Activated CD8-positive, alpha-beta T cell treated with anti-CD3 and anti-CD28 coated beads for 36 hours (primary cell): ENCODE measurements at places on chromosomes 3 and 15. TPM values are rescaled to one million over a fixed set of nuclear protein-coding genes. Genes with fewer than 3 reads are reported as not detected.

Gene EID1
- 78.3 TPM for total RNA-seq

GRCh38 chr3:111667621-111668239 lies 72.6 kb upstream of the ZBED2 start:
- DNase-seq = peak; percentile 88
- peaks cover 33% of the 10 kb centered on the region for H3K36me3 ChIP-seq
- H3K27me3 ChIP-seq = no peaks in the 10 kb centered on the region
- H3K4me3 ChIP-seq = peak overlapping the region; percentile 59
- H3K27ac ChIP-seq = peak overlapping the region; percentile 94
- peaks cover 73% of the 10 kb centered on the region for H3K4me1 ChIP-seq

GRCh38 chr15:61946778-61947177 lies 113.5 kb downstream of the VPS13C start:
- peaks cover 39% of the 10 kb centered on the region for H3K36me3 ChIP-seq
- no peaks in the 10 kb centered on the region for H3K4me1 ChIP-seq
- no peak overlapping the region for H3K27ac ChIP-seq
- H3K27me3 ChIP-seq = no peaks in the 10 kb centered on the region

DNA sequence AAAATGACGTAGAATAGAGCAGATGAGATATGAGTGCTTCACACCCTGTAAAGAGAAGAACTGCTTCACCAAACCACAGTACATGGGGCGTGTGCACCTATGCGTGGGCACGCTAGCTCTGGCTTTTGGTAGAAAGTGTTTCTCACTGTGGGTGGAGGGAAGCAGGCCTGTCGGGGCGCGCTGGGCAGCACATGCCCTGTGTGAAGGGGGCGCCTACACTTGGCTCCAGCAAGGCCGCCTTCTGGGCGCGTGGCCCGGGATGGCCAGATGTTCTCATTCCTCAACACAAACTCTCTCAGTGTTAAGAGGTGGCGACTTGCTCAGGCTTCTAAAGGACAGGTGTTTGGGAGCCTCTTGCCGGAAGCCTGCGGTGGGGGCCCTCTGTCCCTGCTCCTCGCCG lies 90.0 kb downstream of the FBLN2 start:
- DNase-seq = no peak
- H3K27ac ChIP-seq = no peak overlapping the region
- no peak overlapping the region for H3K4me3 ChIP-seq
- no peaks in the 10 kb centered on the region for H3K27me3 ChIP-seq
- H3K4me1 ChIP-seq = no peaks in the 10 kb centered on the region

- no peak overlapping the region for H3K27ac ChIP-seq
- no peak for DNase-seq
- peaks cover 1% of the 10 kb centered on the region for H3K36me3 ChIP-seq
- H3K4me3 ChIP-seq = no peak overlapping the region
- no peaks in the 10 kb centered on the region for H3K27me3 ChIP-seq
- H3K4me1 ChIP-seq = peaks cover 44% of the 10 kb centered on the region
Measured at GRCh38 chr3:52986938-52987337, 58.9 kb downstream of the SFMBT1 start.

Gene ITIH1
- not detected for total RNA-seq

DNA sequence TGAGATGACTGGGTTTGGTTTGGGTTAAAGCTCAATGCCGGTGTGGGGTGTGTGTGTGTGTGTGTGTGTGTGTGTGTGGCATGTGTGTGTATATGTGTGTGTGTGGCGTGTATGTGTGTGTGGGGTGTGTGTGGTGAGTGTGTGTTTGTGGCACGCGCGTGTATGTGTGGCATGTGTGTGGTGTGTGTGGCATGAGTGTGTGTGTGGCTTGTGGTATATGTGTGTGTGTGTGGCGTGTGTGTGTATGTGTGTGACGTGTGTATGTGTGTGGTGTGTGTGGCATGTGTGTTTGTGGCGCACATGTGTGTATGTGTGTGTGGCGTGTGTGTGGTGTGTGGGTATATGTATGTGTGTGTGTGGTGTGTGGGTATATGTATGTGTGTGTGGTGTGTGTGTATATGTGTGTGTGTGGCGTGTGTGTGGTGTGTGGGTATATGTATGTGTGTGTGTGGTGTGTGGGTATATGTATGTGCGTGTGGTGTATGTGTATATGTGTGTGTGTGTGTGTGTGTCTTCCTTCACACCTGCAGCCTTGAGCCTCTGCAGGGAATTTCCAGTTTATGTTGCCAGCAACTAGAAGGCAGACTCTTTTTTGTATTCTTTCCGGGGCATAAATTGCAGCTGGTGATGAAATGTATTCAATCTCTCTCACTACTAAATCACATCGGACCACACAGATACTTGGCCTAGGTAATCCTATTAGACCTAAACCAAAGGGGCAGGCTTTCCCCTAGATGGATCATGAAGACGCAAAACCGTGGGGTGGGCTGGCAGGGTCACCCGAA lies 34.8 kb downstream of the CHRD start:
- H3K4me3 ChIP-seq = no peak overlapping the region
- no peaks in the 10 kb centered on the region for H3K4me1 ChIP-seq
- H3K27me3 ChIP-seq = no peaks in the 10 kb centered on the region
- no peak overlapping the region for H3K27ac ChIP-seq
